Breast epithelium (tissue), 4 donors: ENCODE measurements at places on chromosomes 5 and 9. TPM values are rescaled to one million over a fixed set of nuclear protein-coding genes. Genes with fewer than 3 reads are reported as not detected.

The SMC5 gene
- total RNA-seq, result 23.4 TPM

DNA sequence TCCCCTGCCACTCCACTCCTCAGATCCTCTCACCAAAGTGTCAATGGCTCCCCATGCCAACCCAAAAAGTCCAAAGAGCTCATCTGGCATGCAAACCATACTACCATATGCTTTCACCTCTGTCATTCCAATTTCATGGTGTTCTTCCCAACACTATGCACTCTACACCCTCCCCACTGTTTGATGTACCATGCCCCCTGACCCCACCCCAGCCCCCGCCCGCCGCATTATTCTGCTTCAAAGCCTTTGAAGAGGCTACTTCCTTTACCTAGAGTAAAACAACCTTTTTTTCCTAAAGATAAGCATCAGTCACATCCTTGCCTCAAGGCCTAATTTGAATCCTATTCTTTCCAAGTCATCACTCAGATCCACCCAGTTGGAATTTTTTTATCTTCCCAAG is 226.3 kb downstream of the DEPDC1B start:
- H3K27ac ChIP-seq, result no peak overlapping the region
- H3K4me1 ChIP-seq, result no peaks in the 10 kb centered on the region
- DNase-seq, result no peak
- no peaks in the 10 kb centered on the region for H3K36me3 ChIP-seq

GRCh38 chr9:37034305-37034937 is 353 bp upstream of the PAX5 start:
- peaks cover 20% of the 10 kb centered on the region for H3K27me3 ChIP-seq
- peak overlapping the region; percentile 51 for H3K4me3 ChIP-seq
- H3K27ac ChIP-seq, result no peak overlapping the region
- no peaks in the 10 kb centered on the region for H3K36me3 ChIP-seq

GRCh38 chr5:116492776-116493175 is 81.8 kb downstream of the SEMA6A start:
- H3K4me1 ChIP-seq, result no peaks in the 10 kb centered on the region
- H3K36me3 ChIP-seq, result peaks cover 7% of the 10 kb centered on the region
- H3K27me3 ChIP-seq, result no peaks in the 10 kb centered on the region
- no peak overlapping the region for H3K4me3 ChIP-seq
- DNase-seq, result no peak
- H3K27ac ChIP-seq, result no peak overlapping the region

DNA sequence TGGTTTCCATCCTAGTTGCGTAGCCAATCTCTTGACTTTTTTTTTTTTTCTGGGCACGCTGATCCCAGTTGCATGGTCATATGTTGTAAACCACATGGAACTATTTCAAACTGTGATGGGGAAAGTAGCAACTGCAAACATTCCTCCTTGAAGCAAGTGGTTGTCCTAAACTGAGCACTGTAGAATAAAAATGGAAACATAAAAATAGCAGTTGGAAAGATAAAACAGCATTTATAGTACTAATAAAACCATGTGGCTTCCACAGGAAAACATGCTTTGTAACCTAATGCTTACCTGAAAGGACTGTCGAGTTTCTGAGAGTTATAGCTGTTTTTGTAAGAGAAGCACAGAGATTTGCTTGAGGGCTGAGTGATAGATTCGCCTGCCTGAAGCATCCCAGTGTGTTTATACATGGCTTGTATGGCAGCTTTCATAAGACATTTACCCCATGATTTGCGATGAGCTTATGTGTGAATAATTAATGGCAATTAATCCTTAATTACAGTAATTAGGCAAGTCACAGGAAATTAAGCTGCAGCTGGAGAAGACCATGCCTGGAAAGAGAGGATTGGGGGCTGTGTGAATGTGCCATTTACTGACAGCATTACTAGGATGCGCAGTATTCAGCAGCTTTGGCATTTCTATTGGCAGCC is 136.5 kb downstream of the PBX3 start:
- H3K36me3 ChIP-seq, result no peaks in the 10 kb centered on the region
- no peaks in the 10 kb centered on the region for H3K27me3 ChIP-seq
- H3K4me1 ChIP-seq, result no peaks in the 10 kb centered on the region
- no peak overlapping the region for H3K4me3 ChIP-seq
- DNase-seq, result no peak

GRCh38 chr5:71832812-71833715 is 114.0 kb downstream of the CARTPT start:
- no peaks in the 10 kb centered on the region for H3K27me3 ChIP-seq
- no peaks in the 10 kb centered on the region for H3K36me3 ChIP-seq
- no peak overlapping the region for H3K4me3 ChIP-seq

DNA sequence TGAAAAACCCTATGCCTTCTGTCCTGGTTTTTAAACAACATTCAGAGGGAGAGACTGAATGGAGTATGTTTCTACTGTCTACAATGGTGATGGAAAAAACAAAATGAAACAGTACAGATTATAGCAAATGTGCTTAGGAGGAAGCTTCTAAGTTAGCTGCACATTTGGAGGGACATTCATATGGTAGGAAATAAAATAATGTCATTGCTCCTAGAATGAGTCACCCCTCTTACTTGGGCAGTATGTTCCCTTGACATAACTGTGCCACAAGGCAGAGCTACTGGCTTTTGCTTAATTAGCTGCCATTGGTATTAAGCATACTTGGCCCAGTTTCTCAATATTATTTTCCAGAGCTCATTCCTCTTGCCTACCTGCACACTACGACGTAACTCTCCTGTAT is 128.9 kb downstream of the GDNF start:
- H3K4me3 ChIP-seq, result no peak overlapping the region
- H3K27ac ChIP-seq, result no peak overlapping the region
- no peaks in the 10 kb centered on the region for H3K36me3 ChIP-seq
- no peak for DNase-seq
- H3K27me3 ChIP-seq, result no peaks in the 10 kb centered on the region

DNA sequence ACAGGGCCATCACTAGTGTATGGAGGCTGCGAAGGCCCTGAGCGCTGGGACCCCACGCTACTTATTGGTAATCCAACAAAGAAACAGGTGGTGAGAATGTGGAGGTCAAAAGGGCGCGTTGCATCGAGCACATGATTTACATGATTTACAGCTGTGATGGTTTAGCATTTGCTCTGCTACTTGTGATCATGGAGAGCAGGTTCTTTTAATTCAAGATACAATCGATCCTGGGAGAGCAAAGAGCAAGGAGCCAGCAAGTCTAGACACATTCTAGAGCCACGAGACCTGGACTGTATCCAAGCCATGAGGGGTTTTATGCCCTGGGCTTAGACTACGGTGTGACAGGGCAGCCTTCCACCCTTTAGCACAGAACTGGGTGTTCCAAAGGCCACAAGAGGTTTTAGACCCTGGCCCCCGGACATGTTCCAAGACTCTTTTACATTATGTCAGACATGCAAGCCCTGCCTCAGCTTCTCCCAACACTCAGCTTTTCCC is 47.0 kb upstream of the CLK4 start:
- no peak for DNase-seq
- no peaks in the 10 kb centered on the region for H3K4me1 ChIP-seq
- H3K27ac ChIP-seq, result no peak overlapping the region

- no peaks in the 10 kb centered on the region for H3K4me1 ChIP-seq
- no peaks in the 10 kb centered on the region for H3K36me3 ChIP-seq
- H3K4me3 ChIP-seq, result no peak overlapping the region
- DNase-seq, result no peak
- H3K27me3 ChIP-seq, result no peaks in the 10 kb centered on the region
These were observed 219.3 kb downstream of the SMARCA2 start for GRCh38 chr9:2234371-2234893.

DNA sequence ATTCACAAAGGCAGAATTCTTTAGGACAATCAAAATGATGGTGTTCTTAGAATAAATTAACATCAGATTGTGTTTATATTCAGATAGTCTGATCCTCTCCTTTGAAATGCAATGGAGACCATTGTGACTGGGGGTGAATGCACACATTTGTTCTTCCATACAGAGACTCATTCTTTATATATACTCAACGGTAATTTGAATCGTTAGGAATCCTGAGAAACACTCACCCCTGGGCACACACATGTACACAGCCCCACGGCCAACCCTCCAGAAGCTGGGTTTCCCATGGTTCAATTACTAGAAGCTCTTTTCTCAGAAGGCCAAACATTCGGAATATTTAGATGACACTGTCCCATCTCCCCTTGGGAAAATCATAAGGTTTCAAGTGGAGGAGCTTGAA is 57.5 kb upstream of the EPB41L4B start:
- no peaks in the 10 kb centered on the region for H3K36me3 ChIP-seq
- H3K4me3 ChIP-seq, result no peak overlapping the region
- no peaks in the 10 kb centered on the region for H3K4me1 ChIP-seq

The SPINK1 gene
- 1.6 TPM for total RNA-seq

The BARX1 gene
- not detected for total RNA-seq

DNA sequence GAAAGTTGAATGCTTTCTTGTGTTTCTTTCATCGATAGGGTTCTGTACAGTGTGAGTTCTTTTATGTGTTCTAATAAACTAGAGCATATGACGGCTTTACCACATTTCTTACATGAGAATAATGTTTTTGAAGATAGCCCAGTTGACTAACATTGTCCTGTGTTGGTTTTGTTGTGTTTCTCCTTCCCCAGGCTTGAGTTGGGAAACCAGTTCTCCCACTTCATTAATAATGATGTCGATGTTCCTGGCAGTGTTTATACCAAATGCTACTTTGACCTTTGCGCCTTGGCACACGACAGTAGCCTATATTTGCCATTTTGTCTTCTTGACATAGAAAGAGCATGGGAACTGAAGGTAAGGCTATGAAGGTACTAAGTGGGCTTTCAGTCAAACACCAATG is 14.4 kb upstream of the ZNF782 start:
- no peaks in the 10 kb centered on the region for H3K4me1 ChIP-seq
- H3K27me3 ChIP-seq, result no peaks in the 10 kb centered on the region
- peak overlapping the region; percentile 75 for H3K27ac ChIP-seq
- no peaks in the 10 kb centered on the region for H3K36me3 ChIP-seq
- no peak overlapping the region for H3K4me3 ChIP-seq
- no peak for DNase-seq

GRCh38 chr5:884345-885126 is 8.1 kb downstream of the BRD9 start:
- no peaks in the 10 kb centered on the region for H3K27me3 ChIP-seq
- no peaks in the 10 kb centered on the region for H3K4me1 ChIP-seq
- no peak overlapping the region for H3K27ac ChIP-seq
- peaks cover 14% of the 10 kb centered on the region for H3K36me3 ChIP-seq

The TNFSF8 gene
- 9.8 TPM for total RNA-seq

- no peak overlapping the region for H3K27ac ChIP-seq
- H3K27me3 ChIP-seq, result no peaks in the 10 kb centered on the region
- peak overlapping the region; percentile 73 for H3K4me3 ChIP-seq
- DNase-seq, result no peak
- H3K4me1 ChIP-seq, result no peaks in the 10 kb centered on the region
- no peaks in the 10 kb centered on the region for H3K36me3 ChIP-seq
These were observed 6.5 kb downstream of the ADAMTS13 start for GRCh38 chr9:133428617-133429101.

GRCh38 chr5:139681466-139681865 is 33.3 kb downstream of the CXXC5 start:
- H3K27ac ChIP-seq, result peak overlapping the region; percentile 30
- H3K4me3 ChIP-seq, result no peak overlapping the region
- no peak for DNase-seq
- H3K4me1 ChIP-seq, result peaks cover 13% of the 10 kb centered on the region
- H3K27me3 ChIP-seq, result no peaks in the 10 kb centered on the region
- H3K36me3 ChIP-seq, result no peaks in the 10 kb centered on the region

The CD274 gene
- total RNA-seq, result 2.9 TPM

DNA sequence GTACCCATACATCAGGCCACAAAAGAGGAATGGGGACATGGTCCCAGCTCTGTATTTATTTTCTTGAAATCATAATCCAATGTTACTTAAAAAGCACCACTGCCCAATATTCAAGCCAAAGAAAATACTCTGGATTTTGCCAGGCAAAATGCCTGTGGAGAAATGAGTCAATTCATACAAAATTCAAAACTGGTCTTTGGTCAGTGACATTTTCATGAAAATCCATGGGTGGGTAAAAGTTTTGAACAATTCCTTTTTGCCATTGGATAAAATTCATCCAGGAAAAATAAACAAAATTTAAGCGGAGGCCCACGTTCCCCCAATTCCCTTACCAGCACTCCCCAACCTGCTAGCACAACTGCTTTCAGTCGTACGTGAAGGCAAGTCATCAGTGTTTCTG is 186.2 kb downstream of the GLIS3 start:
- no peak overlapping the region for H3K4me3 ChIP-seq
- H3K27me3 ChIP-seq, result no peaks in the 10 kb centered on the region
- H3K36me3 ChIP-seq, result no peaks in the 10 kb centered on the region

The IGIP gene
- 19.0 TPM for total RNA-seq

GRCh38 chr5:125750861-125751186 is 672.4 kb upstream of the GRAMD2B start:
- DNase-seq, result no peak
- no peak overlapping the region for H3K4me3 ChIP-seq
- H3K27me3 ChIP-seq, result no peaks in the 10 kb centered on the region
- H3K36me3 ChIP-seq, result no peaks in the 10 kb centered on the region
- H3K27ac ChIP-seq, result no peak overlapping the region
- no peaks in the 10 kb centered on the region for H3K4me1 ChIP-seq

- no peaks in the 10 kb centered on the region for H3K36me3 ChIP-seq
- no peak overlapping the region for H3K4me3 ChIP-seq
- no peak overlapping the region for H3K27ac ChIP-seq
- peaks cover 9% of the 10 kb centered on the region for H3K27me3 ChIP-seq
- no peaks in the 10 kb centered on the region for H3K4me1 ChIP-seq
These were observed 38.0 kb downstream of the RASGEF1C start for GRCh38 chr5:180170810-180171567.

The FBXO38 gene
- total RNA-seq, result 80.9 TPM

The FAM53C gene
- 16.6 TPM for total RNA-seq

The SPINK7 gene
- total RNA-seq, result not detected

- H3K4me1 ChIP-seq, result no peaks in the 10 kb centered on the region
- DNase-seq, result no peak
- no peaks in the 10 kb centered on the region for H3K27me3 ChIP-seq
- no peaks in the 10 kb centered on the region for H3K36me3 ChIP-seq
- no peak overlapping the region for H3K27ac ChIP-seq
These were observed 1.2 kb downstream of the SLC24A2 start for GRCh38 chr9:19787672-19788071.

The SPATA31D4 gene
- not detected for total RNA-seq

The FGF1 gene
- 20.3 TPM for total RNA-seq

DNA sequence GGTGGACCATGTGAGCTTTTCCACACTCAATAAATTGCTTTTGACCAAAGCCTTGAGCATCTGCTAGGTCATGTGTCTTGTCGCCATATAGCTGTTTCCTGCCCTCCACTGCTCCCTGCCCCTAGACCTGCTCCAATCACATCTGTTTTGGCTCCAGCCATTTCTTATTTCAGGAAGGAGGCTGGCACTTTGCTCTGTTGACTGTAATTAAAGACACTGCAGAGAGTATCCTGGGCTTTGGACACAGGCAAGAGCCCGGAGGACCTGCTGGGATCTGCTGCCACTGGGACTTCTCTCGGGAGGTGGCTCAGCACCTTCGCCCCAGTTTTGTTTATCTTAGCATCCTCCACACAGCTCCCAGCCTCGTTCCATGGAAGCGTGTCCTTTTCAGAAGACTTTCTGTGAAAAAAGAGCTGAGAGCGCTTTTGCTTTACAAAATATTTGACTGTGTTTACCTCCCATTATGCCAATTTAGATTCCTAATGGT is 153.2 kb downstream of the MED10 start:
- H3K36me3 ChIP-seq, result no peaks in the 10 kb centered on the region
- no peak for DNase-seq
